ENCODE measurements at places on chromosomes 11 and 22.

DNA sequence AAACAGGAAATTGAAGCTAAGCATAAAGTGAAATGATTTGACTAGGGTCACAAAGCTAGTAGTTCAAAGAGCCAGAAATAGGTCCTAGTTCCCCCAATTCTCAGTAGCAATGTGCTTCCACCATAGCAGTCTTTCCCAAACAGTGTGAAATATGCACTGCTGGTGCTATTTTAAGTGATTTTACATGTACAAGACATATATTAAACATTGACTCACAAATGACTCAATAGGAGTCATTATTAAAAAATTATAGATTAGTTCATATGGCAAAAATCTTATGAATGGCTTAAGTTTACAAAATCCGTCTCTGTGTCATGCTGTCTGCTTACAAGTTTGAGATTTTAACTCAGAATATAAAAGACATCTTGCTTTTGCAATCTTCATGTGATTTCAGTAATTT, 21.4 kb downstream of the KIF18A start:
- DNase-seq: no peak

DNA sequence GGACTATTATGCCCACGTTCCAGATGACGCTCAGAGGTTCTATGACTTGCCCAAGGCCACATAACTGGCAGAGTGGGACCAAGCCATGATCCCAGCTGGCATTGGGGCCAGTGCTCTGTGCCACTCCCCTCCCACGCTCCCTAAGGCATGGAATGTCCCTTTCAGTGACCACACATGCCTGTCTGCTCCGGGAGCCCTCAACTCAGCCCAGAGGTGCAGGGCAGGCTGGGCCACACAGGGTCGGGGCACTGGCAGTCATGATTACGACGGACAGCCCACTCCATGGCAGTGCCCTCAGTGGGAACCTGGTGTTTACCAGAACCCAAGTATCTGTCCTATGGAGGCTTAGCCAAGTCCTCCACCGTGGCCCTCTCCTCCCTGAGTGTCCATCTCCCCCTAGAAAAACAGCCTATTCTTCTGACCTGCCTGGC, 10.0 kb downstream of the RHBDD3 start:
- no peak for DNase-seq

- no peak for DNase-seq
Observed at GRCh38 chr11:85779956-85780640, 30.8 kb downstream of the SYTL2 start.

DNA sequence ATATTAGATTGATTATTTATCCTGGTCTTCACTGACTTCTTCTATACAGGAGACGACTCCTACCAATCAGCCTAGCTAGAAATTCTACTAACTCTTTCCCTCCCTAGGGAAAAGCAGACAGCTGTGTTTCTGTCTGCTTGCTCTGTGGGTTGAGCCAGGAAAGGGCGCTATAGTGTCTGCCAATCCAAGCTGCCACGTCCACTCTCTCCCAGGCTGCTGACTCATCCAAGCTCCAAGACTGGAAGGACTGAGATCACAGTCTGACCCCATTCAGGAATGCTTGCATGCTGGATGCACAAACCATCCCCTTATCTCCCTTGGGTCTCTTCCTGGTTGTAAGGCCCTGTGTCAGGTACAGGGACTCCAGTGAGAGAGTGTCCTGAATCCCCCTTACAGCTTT, 955.6 kb downstream of the OPCML start:
- no peak for DNase-seq

GRCh38 chr11:1639102-1639620, 9.6 kb downstream of the KRTAP5-5 start:
- no peak for DNase-seq

- no peak for DNase-seq
Observed at GRCh38 chr11:36308577-36308976, 12.5 kb downstream of the PRR5L start.

- peak; percentile 34 for DNase-seq
Observed at GRCh38 chr11:77195071-77195755, 67.2 kb downstream of the MYO7A start.

DNA sequence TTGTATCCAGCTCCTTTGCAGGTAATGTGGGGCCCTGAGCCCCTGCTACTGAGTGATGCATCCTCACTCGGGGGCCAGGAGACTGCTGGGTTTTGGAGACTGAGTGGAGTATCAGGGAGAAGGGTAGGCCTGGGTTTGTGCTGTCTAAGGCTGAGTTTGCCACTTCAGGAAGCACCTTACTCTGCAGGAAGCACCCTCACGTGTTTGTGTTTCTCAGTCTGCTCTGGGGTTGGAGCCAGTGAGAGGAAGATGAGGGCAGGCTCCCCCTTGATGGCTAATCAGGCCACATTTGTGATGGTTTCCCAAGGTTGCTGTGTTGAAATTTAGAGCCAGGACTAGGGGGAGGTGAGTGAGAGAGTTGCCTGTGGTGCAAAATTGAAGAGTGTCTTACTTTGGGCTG, 13.7 kb upstream of the THY1 start:
- DNase-seq: no peak

DNA sequence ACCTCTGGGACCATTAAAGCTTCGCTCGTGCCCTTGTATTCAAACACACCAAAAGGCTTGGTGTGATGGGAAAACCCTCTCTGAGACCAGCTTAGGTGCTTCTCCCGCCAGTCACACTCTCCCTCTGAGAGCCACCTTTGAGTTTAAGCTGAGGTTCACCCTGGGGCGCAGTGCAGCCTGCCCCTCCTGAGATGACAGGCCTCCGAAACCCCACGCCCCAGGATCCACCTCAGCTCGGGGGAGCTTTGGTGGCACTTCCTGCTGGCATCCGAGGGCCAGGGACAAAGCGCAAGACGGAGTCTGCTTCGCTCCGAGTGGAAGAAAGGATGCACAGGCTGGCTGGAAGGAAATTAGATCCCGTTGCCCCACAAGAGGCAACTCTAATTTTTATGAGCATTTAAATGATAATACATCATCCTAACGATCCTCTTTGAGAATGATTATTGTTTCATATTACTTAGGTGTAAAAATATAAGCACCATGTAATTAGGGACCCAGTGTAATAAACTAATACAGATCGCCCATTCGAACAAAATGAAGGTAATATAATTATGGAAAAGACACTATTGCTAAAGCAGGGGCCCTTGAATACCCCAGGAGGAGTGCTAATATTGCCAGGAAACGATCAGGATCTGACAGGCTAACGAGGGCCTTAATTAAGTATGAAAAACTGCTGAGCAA, 134.7 kb downstream of the CEP164 start:
- DNase-seq: no peak

GRCh38 chr11:119531623-119532022, 108.7 kb upstream of the THY1 start:
- no peak for DNase-seq

- DNase-seq: no peak
Observed at GRCh38 chr11:350723-351255, 18.5 kb upstream of the B4GALNT4 start.

DNA sequence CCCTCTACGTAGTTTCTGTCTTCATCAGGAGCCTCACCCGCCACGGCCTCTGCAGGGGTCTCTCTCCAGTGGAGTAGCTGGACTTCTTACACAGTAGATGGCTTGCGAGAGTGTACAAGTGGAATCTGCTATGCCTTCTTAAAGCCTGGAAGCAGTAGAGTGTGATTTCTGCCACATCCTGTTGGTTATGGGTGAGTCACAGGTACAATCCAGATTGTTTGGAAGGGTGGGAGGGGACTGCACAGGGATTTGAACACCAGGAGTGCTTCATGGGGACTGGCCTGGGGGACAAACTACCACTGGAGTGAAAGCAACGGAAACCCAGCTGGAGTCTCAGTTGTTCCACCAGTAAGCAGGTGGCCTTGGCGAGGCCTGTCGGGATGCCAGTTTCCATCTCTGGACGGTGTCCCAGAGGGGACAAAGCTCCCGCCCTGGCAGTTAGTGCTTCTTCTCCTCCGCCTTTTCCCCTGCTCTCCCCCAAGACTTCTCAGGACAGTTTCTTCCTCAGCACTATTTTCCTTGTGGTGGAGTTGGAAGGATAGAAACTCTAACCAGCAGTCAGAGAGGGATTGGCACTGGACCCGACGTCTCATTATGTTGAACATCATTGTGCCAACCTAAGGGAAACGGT, 85.0 kb upstream of the RCN1 start:
- DNase-seq: no peak

GRCh38 chr22:38035530-38035885, 21.7 kb upstream of the PICK1 start:
- DNase-seq: no peak

- no peak for DNase-seq
Observed at GRCh38 chr11:120267319-120267718, 27.4 kb downstream of the POU2F3 start.

- no peak for DNase-seq
Observed at GRCh38 chr11:20021212-20021611, 139.1 kb downstream of the DBX1 start.

DNA sequence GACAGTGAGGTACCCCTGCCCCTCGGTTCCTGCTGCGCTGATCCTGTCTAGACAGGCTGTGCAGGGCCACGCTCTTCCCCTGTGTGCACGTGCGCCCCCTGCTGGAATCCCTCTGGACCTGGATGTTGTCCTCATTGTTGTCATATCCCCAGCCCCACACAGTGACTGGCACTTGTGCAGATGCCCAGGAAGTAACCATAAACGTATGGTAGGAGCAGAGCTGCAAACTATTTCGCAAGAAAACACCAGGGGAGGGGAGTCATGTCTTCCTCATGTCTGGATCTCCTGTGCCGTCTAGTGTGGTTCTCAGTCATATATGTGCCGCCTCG, 114.7 kb downstream of the CRYBB2 start:
- no peak for DNase-seq

DNA sequence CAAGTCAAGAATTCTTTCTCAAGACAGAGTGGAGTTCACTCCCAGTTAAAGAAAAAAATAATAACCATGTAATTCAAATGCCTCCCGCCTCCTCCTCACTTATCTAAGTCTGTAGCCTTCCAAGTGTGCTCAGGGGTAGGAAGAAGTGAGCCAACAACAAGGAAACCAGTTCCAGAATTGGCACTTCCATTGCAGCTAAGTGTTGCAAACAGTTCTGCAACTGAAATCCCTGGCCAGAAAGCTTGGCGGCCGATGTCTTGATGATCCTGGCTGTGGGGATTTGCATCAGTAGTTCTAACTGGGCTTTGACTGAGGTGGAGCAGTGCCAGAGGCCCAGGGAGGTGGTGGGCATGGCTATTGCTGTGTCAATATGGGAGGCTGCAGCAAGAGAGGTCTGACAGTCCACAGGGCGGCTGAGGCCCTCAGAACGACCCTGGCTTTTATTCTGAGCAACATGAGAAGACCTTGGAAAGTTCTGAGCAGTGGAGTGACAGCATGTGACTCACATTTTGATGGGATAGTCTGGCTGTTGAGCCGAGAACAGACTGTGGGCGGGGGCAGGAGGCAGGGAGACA, 19.2 kb downstream of the DHCR7 start:
- no peak for DNase-seq

DNA sequence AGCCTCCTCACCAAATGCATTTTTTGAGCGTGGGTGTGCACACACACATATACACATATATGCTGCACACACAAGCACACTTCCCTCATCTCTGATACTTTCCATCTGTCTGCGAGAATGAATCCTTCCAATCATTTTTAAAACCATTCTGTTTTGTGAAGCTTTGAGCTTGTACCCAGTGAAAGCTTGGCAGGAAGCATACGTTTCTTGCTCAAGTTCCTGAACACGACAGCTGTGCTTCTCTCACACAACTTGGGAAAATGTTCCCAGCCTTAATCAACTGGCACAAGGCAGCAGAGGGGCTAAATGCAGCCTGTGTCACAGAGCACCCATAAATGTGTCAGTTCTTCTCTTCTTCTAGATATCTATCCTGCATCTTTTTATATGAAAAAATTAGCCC, 524.0 kb upstream of the KIRREL3 start:
- DNase-seq: peak; percentile 28

GRCh38 chr11:65792456-65792855, 5.6 kb downstream of the OVOL1 start:
- DNase-seq: no peak

- DNase-seq: no peak
Observed at GRCh38 chr11:14342906-14343305, 16.1 kb downstream of the RRAS2 start.

- DNase-seq: no peak
Observed at GRCh38 chr22:40202225-40202944, 24.7 kb downstream of the TNRC6B start.

DNA sequence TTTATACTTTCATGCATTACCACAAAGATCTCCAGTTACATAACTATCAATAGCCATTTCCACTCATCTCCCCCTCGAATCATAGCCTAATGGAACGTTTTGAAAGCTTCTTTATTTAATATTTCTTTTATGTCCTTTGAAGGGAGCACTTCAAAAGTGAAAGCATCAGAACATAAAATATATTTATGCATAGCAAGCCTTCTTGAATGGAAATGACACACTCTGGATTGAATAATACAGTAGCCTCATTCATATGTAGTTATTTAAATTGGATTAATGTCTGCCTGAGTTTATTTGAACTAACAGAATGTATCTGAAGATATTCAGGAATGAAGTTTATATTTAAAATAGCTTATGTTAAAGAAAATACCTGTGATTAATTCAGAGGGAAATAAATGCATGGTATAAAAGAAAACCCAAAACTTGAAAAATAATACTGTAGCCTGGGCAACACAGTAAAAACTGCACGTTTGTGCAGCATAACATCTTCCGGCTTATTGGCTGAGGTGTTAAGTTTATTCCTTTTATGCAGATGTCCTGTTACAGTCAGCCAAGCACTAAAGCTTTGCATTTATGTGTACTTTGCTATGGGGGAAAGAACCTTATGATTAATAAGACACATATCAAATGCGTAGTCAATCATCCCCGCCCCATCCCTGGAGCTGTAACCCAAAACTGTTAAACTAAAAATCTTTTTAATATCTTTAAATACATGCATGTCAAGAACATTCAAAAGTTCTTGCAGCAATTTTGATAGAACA, 22.0 kb downstream of the OOSP3 start:
- DNase-seq: no peak

- DNase-seq: no peak
Observed at GRCh38 chr22:41828516-41828915, 4.4 kb upstream of the SREBF2 start.

DNA sequence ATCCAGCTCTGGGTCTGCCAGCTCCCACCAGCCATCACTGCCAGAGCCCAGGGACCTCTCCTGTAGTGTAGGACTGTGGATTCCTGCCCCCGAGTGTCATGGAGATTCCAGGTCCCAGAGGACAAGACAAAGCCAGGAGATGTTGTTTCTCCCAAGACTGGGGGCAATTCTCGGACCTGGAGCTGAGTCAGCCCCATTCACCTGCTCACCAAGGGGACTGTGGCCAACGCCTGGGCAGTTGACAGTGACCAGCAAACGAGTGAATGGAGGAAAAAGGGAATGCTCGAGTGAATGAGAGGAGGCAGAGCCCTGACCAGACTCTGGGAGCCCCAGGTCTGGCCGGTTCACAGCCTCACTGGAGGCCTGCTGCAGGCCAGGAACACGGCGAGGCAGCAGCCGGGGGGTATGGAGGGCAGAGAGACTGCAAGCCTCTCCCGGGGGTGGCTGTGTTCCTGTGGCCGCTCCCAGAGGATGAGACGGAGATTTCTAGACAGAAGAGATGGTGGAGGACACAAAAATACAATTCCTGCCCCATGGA, 61.3 kb upstream of the PRR5 start:
- DNase-seq: no peak

DNA sequence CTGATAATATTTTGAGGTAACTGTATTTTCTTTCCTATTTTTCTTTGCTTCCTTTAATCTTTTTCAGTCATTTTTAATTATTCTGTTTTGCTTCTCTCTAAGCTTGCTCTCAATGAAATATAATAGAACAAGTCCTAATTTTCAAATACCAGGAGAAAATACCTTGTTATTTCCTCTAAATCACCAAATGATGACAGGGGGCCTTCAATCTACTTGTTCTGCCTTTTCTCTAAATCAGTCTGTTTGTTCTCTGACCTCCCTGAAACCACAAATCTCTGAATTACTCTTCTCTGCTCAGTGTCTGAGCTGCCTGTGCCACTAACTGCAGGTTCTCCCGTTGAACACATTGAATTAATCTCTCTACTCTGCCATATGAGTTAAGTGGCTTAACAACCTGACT, 286.2 kb downstream of the C11orf87 start:
- no peak for DNase-seq

Measured in left hindlimb (tissue), 1 donor.